ENCODE measurements at places on chromosomes 3 and 15.

- no peak for DNase-seq
Observed at GRCh38 chr15:100898661-100899462, 19.2 kb downstream of the ALDH1A3 start.

DNA sequence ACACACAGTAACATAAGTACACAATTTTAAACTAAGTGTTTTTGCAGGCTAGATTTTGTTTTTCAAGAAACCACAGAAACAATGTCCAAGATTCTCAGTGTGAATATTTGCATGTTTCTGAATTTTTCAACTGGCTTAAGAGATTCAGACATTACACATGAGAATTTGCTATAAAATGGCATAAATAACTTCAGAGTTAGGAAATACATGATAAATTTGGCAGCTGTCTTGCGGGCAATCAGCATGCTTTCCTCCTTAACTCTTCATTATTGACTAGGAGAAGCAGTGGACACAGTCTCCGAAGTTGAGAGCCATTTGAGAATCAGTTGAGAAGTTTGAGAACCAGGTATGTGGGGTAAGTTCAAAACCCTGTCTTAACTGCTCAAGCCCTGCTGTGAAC lies 625.6 kb upstream of the SGO1 start:
- no peak for DNase-seq

- no peak for DNase-seq
Observed at GRCh38 chr3:197501496-197501878, 54.3 kb downstream of the BDH1 start.

DNA sequence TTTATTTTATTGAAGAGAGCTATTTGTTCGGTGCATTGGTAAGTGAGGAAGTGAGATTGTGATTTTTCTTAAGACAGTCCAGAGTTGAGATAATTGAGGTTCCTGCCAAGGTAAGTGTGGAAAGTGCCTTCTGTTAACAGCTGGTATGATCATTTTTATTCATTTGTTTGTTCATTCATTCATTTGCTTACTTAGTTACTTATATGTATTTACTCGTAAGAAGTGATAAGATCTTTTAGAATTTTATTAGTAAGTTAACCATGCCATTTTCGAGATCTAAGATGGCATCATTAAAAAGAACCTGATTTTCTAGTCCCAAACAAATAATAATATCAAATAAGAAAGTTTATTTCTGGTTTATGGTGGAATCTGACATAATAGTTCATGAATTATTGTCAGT lies 150.0 kb downstream of the GHSR start:
- DNase-seq, result no peak

DNA sequence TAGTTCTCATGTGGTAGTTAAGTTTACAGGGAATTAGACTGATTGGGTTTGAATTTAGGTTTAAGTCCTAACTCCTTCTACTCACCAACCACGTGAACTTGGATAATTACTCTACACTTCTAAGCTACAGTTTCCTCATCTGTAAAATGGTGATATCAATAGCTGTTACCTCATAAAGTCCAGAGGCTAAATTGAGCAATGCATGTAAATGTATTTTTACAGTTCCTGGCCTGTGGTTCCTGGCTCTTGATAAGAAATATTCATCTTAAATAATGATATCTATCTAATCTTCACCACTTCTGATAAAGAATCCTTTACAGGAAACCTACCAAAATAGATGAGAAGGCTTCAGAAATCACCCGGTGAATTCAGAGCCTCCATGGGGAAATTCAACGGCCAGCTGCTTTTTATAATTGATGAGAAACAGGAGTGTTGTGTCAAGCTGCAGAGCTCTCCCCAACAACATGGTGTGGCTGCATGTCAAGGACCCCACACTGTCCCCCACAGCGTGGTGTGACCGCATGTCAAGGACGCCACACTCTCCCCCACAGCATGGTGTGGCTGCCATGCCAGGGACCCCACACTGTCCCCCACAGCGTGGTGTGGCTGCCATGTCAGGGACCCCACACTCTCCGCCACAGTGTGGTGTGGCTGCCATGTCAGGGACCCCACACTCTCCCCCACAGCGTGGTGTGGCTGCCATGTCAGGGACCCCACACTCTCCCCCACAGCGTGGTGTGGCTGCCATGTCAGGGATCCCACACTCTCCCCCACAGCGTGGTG lies 80.8 kb upstream of the PEX5L start:
- DNase-seq, result no peak

DNA sequence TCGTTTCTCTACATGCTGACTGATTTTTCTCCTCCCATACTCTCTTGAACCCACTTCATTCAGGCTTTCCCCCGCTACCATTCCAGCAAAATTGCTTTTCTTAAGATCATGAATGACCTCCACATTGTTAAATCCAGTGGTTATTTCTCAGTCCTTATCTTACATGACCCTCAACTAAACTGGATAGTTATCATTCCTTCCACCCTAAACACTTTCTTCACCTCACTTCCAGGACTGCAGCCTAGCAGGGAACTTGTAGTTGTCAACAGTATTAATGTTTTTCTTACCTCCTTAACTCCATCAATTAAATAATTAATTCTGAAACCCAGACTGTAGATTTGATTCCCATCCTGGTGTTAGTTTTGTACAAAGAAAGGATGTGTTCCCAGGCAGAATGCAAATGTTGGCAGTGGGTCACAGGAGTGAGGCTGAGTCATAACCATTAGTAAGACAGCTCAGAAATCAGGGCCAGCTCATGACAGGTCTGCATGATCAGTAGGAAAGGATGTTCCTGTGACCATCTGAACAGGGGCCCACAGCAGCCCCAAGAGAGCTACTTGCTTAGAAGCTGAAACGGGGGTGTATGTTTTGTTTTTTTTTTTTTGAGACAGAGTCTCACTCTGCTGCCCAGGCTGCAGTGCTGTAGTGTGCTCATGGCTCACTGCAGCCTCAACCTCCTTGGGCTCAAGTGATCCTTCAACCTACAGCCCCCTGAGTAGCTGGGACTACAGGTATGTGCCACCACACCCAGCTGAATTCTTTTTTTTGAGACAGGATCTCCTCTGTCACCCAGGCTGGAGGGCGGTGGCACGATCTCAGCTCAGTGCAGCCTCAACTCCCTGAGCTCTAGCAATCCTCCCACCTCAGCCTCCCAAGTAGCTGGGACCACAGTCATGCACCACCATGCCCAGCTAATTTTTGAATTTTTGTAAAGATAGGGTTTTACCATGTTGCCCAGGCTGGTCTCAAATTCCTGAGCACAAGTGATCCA lies 9.1 kb downstream of the BCL2L10 start:
- DNase-seq, result no peak

DNA sequence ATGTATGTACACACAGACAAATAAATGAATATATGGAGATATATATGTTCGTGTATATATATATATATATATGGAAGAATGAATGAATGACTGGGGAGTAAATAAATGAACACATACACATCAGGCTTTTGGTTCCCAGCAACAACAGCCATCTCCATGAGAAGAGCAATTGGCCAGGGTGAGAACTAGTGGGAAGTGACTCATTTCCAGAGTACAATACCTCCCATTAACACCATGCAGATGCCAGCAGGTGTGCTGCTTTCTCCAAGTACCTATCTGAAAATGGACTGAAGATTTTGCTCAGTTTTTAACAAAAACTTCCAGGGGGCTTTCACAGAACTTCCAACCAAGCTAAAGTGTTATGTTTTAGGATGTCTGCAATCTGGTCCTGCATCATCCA lies 179.8 kb upstream of the SLC2A2 start:
- no peak for DNase-seq

DNA sequence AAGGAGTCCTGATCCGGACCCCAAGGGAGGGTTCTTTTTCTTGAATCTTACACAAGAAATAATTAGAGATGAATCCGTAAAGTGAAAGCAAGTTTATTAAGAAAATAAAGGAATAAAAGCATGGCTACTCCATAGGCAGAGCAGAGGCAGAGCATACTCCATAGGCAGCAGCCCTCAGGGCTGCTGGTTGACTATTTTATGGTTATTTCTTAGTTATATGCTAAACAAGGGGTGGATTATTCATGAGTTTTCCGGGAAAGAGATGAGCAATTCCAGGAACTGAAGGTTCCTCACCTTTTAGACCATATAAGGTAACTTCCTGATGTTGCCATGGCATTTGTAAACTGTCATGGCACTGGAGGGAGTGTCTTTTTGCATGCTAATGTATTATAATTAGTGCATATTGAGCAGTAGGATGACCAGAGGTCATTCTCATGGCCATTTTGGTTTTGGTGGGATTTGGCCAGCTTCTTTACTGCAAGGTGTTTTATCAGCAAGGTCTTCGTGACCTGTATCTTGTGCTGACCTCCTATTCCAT lies 42.2 kb downstream of the C3orf38 start:
- no peak for DNase-seq

GRCh38 chr3:87069021-87069420 lies 78.1 kb upstream of the VGLL3 start:
- no peak for DNase-seq

DNA sequence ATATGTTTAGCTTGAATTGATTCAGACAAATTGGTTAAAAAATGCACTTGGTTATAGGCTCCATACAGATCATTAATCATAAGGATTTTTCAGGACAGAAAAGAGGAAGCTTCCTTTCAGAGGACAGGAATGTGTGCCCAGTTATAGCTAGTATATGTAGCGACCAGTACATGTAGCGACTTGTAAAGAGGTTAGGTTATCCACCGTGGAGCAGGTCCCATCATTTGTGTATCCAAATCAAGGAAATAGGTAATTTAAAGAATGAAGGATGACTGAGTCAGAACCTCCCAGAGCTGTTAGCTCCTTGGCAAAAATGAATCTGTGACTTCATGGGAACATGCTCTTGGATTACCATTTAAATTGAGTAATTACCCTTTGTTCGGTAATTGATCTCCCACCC lies 15.8 kb upstream of the P2RY12 start:
- no peak for DNase-seq

GRCh38 chr3:73674280-73674679 lies 49.5 kb upstream of the PDZRN3 start:
- DNase-seq, result no peak

- no peak for DNase-seq
Observed at GRCh38 chr3:108377384-108377783, 81.0 kb downstream of the HHLA2 start.

- no peak for DNase-seq
Observed at GRCh38 chr3:18469775-18470174, 44.6 kb upstream of the SATB1 start.

DNA sequence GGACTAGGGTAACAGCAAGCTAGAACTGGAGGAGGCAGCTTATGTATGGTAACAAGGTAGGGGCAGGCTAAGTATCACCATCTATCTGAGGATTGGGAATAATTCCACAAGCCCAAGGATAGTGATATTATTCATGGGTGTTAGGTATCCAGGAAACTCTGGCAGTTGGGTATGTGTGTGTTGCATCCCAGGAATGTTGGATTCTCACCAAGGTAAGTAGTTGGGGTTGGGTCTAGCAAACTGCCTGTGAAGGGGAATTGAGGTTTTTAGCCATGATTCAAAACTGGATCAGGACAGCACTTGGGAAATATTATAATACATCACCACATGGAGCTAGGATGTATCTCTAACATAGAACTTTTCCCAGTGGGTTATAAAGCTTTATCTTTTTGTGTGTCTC lies 626.4 kb upstream of the GOLIM4 start:
- no peak for DNase-seq

GRCh38 chr15:89018207-89018606 lies 70.0 kb upstream of the ABHD2 start:
- DNase-seq, result no peak

GRCh38 chr3:194732617-194733016 lies 46.9 kb downstream of the FAM43A start:
- no peak for DNase-seq

DNA sequence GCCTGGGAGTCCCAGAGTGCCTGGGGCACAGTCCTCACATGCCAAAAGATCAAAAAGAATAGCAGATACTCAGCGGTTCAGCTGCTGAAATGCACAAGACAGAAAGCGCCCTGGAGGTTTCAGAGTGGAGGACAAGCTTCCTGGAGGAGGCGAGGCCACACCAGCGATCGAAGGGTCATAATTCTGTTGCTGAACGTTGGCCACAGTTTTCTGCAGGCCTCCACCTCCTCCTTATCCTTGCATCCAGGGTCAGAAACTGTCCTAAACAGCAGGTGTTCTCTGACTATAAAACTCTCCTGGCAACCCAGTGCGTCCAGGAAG lies 220.3 kb upstream of the LINGO1 start:
- DNase-seq, result no peak

- no peak for DNase-seq
Observed at GRCh38 chr15:63156755-63157117, 541 bp downstream of the RPS27L start.

DNA sequence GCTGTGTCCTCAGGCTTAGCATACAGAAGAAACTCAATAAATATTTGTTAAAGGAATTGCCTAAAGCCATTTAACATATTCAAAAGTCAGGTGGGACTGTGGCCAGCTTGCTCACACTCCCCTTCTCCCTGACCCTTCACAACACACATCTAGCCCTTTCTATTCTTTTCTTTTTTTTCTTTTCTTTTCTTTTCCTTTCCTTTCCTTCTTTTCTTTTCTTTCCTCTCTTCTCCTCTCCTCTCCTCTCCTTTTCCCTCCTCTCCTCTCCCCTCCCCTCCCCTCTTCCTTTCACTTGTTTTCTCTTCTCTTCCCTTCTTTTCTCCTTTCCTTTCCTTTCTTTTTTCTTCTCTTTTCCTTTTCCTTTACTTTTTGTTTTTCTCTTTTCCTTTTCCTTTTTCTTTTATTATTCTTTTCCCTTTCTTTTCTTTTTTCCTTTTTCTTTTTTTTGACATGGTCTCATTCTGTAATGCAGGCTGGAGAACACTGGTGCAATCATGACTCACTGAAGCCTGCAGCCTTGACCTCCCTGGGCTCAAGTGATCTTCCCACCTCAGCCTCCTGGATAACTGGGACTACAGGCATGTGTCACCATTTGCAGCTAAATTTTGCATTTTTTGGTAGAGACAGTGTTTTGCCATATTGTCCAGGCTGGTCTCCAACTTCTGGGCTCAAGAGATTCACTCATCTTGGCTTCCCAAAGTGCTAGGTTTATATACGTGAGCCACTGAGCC lies 377.8 kb downstream of the GRM7 start:
- DNase-seq, result no peak

DNA sequence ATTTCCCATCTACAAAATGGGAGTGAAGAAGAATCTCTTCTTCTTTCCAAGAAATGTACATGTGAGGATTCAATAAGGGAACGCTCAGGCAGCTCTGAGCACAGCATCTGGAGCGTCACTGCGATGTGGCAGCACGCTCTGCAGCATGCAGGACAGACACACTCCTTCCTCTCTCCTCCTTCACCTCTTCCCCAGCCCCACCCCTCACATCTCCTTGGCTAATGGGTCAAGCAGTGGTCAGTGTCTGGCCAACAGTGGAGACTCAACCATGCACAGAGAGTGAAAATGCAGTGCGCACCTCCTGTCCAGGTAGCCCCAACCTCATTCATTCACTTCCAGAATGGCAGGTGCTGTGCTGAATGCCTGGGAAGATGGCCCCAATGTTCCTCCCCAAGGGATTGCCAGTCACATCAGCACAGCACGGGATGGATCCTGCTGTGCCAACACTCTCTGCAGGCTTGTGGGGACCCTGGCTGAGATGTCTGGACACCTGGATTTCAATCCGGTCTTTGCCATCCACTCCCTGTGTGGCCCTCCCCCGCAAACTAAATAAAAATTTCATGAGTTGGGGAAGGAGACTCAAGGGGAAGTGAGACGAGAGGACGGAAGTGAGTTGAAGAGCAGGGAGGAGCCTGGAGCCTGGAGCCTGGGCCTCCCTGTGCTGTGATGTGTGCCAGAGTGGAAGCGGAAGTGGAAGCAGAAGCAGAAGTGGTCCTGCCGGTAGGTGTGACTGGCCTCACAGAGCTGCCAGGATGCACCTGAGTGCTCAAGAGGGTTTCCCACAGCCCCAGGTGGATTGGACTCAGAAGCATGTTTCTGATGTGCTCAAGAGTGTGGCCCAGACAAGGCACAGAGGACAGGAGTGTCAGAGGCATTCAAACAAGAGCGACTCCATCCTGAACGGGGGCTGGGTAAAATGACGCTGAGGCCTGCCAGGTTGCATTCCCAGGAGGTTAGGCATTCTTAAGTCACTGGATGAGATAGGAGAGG lies 163.9 kb downstream of the SMAD6 start:
- DNase-seq, result no peak
